ENCODE measurements at places on chromosomes 6 and 20. TPM values are rescaled to one million over a fixed set of nuclear protein-coding genes. Genes with fewer than 3 reads are reported as not detected.

The SLC2A10 gene
- polyA plus RNA-seq = not detected

GRCh38 chr20:33005132-33005566, 916 bp upstream of the SUN5 start:
- no peak overlapping the region for H3K4me3 ChIP-seq
- H3K4me1 ChIP-seq = no peaks in the 10 kb centered on the region
- no peaks in the 10 kb centered on the region for H3K36me3 ChIP-seq

- H3K36me3 ChIP-seq = no peaks in the 10 kb centered on the region
- no peak overlapping the region for H3K4me3 ChIP-seq
- peaks cover 17% of the 10 kb centered on the region for H3K27me3 ChIP-seq
These were observed 22.2 kb downstream of the RWDD2A start for GRCh38 chr6:83215131-83216047.

DNA sequence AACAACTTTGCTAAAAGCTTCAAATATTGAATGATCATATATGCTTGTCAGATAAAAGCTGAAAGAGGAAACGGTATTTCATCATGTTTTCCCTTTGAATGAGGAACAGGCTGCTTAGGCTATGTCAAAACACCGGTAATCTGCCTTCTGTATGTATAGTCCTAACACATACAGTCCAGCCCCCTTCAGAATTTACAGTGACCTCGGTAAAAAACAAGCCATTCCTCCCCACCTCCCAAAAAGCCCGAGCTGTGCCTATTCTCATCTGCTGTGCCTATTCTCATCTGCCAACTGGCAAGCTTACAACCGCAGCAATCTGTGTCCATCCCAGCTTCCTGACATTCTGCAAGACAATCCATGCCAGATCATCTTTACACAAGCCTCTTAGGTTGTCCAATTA, 26.8 kb upstream of the UBE2J1 start:
- peaks cover 5% of the 10 kb centered on the region for H3K27me3 ChIP-seq
- no peak overlapping the region for H3K4me3 ChIP-seq
- peaks cover 5% of the 10 kb centered on the region for H3K4me1 ChIP-seq

Measured in CD4-positive, CD25-positive, alpha-beta regulatory T cell (primary cell).